ENCODE measurements at places on chromosomes 3 and 15.

DNA sequence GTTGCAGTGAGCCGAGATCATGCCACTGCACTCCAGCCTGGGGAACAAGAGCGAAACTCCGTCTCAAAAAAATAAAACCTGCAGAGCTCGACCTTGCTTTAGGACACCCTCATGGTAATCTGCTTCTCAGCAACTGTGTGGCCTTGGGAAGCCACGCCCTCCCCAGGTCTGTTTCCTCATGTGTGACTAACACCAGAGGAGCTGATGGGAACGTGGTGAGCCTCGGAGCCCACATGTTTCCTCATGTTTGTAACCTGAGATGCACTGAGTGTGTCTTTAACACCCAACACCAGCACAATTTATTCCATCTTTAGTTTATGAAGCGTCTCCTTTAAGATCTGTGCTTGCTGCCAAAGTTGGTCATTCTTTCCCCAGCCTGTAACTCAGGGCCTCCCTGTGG is 142.8 kb downstream of the OCA2 start:
- no peak for DNase-seq

DNA sequence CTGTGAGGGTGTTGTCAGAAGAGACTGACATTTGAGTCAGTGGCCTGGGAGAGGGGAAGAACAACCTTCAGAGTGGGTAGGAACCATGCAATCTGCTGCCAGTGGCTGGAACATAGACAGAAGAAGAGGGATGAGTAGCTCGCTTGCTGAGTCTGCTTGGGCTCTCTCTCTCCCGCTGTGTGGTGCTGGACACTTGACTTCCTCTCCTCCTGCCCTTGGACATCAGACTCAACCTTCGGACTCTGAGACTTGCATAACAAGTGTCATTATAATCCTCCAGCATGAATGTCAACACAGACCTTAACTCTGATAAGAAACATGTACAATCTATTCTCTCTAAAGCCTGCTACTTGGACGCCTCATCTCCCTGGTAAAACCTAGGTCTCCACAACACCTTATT is 5.9 kb upstream of the NMD3 start:
- no peak for DNase-seq

DNA sequence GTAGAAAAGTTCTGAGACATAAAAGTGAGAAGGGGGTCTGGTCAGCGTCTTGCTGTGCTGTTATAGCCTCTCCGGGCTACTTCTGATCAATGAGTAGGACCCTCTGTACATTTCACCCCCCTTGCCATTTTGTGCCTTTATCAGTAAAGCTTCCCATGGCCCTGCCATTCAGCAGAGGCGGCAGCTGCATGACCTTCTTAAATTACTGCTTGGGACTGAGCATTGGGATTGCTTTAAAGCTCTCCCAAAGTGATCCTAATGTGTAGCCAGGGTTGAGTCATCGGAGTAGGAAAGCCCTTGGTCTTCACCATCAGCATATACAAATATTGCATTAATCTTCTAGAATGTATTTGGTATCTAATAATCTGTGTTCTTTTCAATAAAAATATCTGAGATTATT is 70.2 kb downstream of the FMN1 start:
- DNase-seq: no peak

GRCh38 chr15:67178569-67179210 is 75.8 kb downstream of the AAGAB start:
- DNase-seq: no peak

- DNase-seq: no peak
Observed at GRCh38 chr3:176789281-176789705, 408.0 kb downstream of the TBL1XR1 start.

DNA sequence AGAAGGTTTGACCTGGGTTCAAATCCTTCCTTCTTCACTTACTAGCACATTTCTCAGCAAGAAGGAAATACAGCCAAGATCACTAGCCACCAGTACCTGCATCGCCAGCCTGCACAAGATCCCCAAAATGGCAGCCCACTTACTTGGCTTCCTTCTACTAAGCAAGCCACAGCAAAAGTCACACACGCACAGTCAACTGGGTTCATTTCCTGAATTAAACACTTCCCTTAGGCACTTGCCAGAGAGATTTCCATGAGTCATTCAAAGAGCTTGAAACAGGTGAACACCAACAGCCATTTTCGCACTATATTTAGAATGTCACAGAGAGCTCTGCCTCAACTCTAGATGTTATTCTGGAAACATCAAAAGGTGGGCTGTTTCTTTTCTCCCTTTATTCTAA is 42.6 kb downstream of the MGLL start:
- DNase-seq: no peak

DNA sequence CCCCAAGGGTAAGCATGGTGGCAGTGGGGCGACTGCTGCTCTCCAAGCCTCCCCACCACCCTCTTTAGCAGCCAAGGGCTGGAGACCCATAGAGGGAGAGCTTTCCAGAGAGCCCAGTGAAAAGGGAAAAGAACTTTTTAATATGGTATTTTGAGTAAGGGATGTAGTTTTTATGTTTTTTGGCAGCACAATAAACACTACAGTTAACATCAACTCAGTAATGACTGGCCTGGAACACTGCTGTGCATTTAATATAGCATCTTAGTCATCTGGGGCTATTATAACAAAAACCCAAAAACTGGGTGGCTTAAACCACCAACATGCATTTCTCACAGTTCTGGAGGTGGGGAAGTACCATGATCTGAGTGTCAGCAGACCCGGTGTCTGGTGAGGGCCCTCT is 495.8 kb downstream of the GABRG3 start:
- no peak for DNase-seq

GRCh38 chr3:121768452-121768851 is 18.9 kb upstream of the GOLGB1 start:
- DNase-seq: no peak

DNA sequence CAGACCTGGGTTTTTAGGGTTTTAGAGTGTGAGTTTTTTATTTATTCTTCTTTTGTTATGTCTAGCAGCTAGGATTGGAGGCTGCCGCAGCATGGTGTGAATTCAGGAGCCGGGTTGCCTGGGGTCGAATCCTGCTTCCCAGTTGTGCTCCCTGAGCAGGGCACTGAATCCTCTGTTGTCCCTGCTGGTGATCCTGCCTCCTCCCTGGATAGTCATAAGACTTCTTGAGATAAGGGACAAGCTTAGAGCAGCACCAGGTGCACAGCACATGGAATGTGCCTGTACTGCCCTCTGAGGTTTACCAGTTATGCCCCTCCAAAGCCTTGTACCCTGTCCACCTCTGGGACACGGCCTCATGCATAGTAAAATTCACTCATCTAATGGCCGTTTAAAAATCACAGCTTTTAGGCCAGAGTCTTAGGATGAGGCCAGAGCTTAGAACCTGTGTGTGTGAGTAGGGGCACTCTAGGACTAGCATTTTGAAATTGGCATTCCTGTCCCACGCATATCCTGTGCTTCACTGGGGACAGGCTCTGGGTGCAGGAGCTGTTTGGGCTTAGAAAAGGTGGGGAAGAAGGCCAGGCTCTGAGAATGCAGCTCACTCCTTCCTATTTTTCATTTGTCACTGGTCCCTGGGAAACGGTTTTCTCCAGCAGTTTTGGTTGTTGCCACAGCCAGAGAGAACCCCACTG is 47.7 kb downstream of the CHCHD6 start:
- DNase-seq: no peak

GRCh38 chr3:183094711-183095110 is 4.6 kb downstream of the MCCC1 start:
- DNase-seq: no peak

- DNase-seq: no peak
Observed at GRCh38 chr3:14520967-14521366, 19.2 kb downstream of the GRIP2 start.
